ENCODE measurements at places on chromosomes 13 and 19.
A peak's percentile ranks its signal among the peaks of the same experiment; 100 is the strongest.

DNA sequence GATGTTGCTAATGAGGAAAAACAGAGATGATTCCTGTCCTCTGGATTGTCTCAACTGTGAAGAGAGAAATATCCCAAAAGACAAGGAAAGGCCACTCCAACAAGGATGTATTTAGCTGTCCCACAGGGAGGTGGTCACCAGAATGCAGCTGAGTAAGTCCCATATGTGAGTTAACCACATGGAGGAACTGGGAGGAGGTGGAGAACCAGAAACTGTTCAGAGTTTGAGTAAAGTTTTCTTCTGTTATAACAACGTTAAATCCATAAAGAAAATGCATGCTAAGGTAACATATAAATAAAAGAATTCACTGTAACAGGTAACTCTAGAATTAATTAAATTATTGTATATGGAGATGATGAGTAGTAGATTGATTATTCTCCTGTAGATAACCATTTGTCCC is 5.3 kb downstream of the ZNF763 start:
- DNase-seq: no peak

- DNase-seq: no peak
Measured at GRCh38 chr13:97069050-97069815, 75.0 kb upstream of the OXGR1 start.

- no peak for DNase-seq
Measured at GRCh38 chr13:107851670-107852069, 363.7 kb downstream of the LIG4 start.

- no peak for DNase-seq
Measured at GRCh38 chr13:22793598-22794134, 387.1 kb upstream of the SGCG start.

GRCh38 chr19:3188627-3189596 is 3.2 kb downstream of the NCLN start:
- no peak for DNase-seq

- no peak for DNase-seq
Measured at GRCh38 chr19:28823338-28823961, 389.5 kb downstream of the UQCRFS1 start.

DNA sequence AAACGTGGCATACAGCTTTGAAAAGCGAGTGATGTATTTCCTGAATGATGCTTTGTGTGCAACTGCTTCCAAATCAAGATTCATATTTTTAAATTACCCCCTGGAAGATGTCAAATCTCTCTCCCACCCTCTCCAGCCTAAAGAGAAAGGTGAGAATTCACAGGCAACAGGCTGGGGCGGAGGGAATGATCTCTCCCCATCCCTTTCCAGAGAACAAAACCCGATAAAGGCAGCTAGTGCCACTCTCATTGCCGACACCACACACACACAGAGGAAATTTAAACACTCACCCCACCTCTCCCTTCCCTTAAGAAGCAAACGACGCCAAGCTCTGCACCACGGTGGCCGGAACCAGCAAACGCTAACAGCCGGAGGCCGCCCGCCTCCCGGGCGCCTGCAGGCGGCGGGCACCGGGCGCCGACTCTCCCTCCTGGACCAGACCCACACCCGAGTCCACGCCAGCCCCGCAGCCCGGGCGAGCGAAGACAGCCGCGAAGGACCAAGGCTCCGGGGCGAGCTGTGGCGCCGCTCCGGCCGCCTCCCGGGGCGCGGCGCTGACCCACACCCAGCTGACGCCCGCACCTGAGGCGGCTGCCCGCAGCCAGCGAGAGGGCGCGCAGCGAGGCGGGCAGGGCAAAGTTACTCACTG is 477 bp downstream of the LNX2 start:
- peak; percentile 57 for DNase-seq

GRCh38 chr13:89380101-89380500 is 1708.9 kb downstream of the SLITRK5 start:
- DNase-seq: no peak

- no peak for DNase-seq
Measured at GRCh38 chr13:51278426-51279130, 56.4 kb downstream of the FAM124A start.

GRCh38 chr13:73293913-73294523 is 235.2 kb downstream of the KLF5 start:
- DNase-seq: no peak
